ENCODE measurements at places on chromosomes 1 and 21.

GRCh38 chr1:205259324-205259832 is 31.6 kb downstream of the TMCC2 start:
- DNase-seq, result no peak

GRCh38 chr21:45590726-45591618 is 48.7 kb upstream of the SLC19A1 start:
- peak; percentile 83 for DNase-seq

DNA sequence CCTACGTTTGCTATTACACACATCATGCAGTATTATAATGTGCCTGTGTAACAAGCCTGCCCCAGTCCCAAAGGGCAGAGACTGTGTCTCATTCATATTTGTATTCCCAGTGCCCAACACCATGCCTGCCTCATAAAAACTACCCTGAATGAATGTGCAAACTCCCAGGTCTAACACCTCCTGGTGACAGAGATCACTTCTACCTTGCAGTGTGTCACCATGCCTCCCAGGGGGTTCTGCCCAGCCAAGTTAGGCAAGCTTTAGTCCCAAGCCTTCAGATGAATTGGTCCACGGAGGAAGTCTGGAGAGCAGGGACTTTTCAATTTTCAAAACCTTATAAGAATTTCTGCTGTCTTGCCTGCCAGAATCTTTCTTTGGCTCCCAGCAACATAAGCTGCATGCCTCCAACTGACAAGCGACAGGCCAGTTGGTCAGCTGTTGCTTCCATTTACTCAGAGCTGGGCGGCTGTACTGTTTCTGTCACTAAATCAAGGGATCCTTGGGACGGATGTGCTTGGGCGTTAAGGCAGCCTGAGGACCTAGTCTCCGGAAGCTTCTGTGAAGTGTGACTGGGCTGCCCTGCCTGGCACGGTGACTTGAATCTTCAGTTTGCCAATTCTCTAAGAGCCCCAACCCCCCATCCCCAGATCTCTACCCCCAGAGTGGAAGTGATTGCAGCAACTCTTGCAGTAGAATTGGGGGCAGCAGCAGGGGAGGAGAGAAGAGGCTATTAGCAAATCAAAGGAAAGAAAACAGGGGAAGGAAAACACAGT is 1.2 kb downstream of the RXRG start:
- no peak for DNase-seq

GRCh38 chr1:161076410-161076809 is 6.7 kb upstream of the ARHGAP30 start:
- no peak for DNase-seq

- DNase-seq, result no peak
Observed at GRCh38 chr1:183239220-183239742, 53.2 kb downstream of the LAMC2 start.
